ENCODE measurements at places on chromosomes 5 and 9. TPM values are rescaled to one million over a fixed set of nuclear protein-coding genes. Genes with fewer than 3 reads are reported as not detected.
A peak's percentile ranks its signal among the peaks of the same experiment; 100 is the strongest.

GRCh38 chr5:146273109-146273508, 65.5 kb upstream of the POU4F3 start:
- DNase-seq: no peak

- DNase-seq: no peak
Measured at GRCh38 chr5:107875833-107876232, 205.1 kb upstream of the EFNA5 start.

DNA sequence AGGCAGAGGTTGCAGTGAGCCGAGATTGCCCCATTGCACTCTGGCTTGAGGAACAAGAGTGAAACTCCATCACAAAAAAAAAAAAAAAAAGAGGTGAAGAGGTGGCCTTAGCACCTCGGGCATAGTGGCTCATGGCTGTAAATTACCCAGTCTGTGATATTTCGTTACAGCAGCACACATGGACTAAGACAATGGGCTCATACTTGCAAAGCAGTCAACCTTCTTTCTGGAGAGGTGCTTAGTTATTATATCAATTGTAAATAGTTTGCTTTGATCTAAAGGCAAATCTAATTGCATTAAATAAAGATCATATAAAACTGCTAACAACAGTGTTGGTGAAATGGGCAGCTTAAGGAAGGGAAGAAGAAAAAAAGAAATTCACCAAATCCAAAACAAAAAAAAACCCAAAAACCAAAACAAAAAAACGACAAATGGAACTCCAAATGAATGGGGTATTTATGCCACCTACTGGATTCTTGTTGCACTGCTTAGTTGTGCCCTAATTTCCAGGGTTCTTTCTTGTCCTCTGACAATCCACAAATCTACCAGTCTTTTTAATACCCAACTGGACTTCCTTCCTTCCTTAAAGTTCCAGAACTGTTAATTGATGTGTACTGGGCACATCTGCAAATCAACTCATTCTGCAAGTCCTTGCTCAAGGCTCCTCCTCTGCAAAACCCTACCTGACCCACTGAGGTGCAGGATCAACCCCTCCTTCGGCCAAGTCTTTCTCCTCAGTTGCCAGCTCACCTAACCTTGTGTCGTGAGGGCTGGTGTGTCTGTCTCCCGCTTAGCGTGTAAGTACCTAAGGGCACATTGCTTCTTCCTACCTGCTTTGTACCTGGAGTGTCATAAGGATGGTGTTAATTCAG, 35.0 kb upstream of the DMRT1 start:
- DNase-seq: peak; percentile 35

UGT3A1 gene
- not detected for total RNA-seq

LCN9 gene
- not detected for total RNA-seq

ENC1 gene
- 397 TPM for total RNA-seq

GRCh38 chr5:74889523-74890105, 23.4 kb upstream of the FAM169A start:
- no peak for DNase-seq

- no peak for DNase-seq
Measured at GRCh38 chr5:101976933-101977332, 319.2 kb downstream of the SLCO4C1 start.

DNA sequence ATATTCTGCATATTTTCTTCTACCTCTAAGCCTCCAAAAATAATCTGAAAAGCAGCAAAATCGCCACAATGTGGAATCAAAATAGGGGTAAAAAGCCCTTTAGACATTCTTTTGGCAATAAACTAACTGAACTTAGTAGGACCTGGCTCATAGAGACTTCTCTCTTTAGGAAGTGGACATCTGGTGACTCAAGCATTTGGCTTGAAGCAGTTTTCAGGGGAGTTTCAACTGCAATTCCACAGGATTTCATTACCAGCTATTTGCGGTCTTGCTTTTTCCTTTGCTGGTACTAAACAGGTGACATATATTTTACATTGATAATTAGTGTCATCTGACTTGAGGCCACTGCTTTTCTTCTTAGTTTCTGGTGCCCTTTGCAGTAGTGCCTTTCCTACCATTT, 173.2 kb upstream of the FBN2 start:
- no peak for DNase-seq

OR13C9 gene
- not detected for total RNA-seq

- DNase-seq: no peak
Measured at GRCh38 chr5:111859031-111859430, 102.0 kb upstream of the NREP start.

- DNase-seq: no peak
Measured at GRCh38 chr5:62132276-62132675, 173.7 kb upstream of the KIF2A start.

GRCh38 chr9:70747261-70747718, 332.8 kb upstream of the KLF9 start:
- no peak for DNase-seq

CCL28 gene
- total RNA-seq: 4.2 TPM

KIF20A gene
- total RNA-seq: 36.8 TPM

GRCh38 chr5:60887746-60888145, 43.7 kb upstream of the ELOVL7 start:
- no peak for DNase-seq

PRUNE2 gene
- not detected for total RNA-seq

IER5L gene
- 68.5 TPM for total RNA-seq

GRCh38 chr5:173760461-173761177, 127.5 kb upstream of the CPEB4 start:
- no peak for DNase-seq

SLC45A2 gene
- not detected for total RNA-seq

GRCh38 chr5:31221001-31221400, 27.5 kb downstream of the CDH6 start:
- DNase-seq: no peak

DNA sequence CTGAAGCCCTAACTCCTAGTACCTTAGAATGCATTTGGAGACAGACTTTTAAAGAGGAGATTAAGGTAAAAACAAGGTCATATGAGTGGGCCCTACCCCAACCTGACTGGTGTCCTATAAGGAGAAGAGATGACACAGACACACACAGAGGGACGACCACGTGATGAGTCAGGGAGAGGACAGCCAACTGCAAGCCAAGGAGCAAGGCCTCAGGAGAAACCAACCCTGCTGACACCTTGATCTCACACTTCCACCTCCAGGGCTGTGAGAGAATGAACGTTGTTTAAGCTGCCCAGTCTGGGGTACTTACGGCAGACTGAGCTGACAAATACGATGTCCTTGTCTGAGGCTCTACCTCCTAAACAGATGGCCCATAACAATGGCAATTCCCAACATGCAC, 93.6 kb downstream of the ROR2 start:
- no peak for DNase-seq

DNA sequence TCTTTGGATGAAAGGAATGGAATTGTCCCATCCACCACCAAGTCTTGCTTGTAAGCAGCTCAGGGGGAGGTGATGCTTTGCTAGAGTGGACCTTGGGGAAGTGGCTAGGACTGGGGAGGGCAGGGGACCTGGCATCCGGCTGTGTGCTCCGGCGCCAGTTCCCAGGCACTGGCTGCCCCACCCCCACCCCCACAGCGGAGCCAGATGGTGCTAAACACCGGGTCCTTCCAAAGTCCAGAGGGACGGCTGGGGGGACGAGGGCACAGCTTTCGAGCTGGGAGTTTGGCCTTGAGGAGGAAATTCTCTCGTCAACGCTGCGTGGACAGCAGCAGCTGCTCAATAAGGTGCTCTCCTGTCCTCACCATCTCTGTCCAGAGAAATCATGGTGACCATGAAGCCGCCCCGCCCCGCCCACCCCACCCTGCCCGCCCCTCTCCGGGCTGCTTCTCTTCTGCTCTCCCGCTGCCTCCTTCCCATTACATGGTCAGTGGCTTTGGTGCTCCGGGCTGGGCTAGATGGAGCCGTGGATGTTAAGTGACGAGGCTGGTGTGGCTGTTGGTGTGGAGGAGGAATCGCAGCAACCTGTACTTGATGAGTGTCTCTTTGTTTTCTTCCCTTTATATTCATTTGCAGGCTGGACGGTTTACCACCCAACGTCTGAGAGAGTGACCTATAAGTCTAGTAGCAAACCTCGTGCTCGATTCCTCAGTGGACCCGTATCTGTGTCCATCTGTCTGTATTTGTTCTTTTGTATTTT, 115.7 kb downstream of the WNK2 start:
- no peak for DNase-seq

GRCh38 chr9:98263482-98264357, 8.3 kb upstream of the TBC1D2 start:
- DNase-seq: peak; percentile 85

- DNase-seq: no peak
Measured at GRCh38 chr9:132943651-132944293, 644 bp downstream of the TSC1 start.

DNA sequence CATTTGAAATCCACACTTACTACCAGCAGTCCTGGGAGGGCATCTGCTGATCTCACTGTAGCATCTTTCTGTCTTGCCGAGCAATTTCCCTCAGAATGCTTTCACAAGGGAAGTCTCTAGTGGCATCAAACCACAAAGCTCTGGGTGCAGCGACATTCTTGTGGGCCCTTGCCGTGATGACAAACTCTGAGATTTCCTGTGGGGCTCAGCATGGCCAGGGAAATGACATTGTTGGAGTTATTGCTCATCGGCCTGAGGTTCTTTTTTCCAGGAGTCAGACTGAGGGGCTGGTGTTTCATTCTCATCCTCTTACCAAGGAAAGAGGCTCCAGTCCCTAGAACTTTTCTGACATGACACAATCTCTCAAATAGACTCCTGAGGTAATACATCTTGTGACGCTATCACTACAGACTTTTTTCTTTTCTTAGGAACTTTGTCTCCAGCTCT, 51.4 kb downstream of the PFDN1 start:
- peak; percentile 63 for DNase-seq

DNA sequence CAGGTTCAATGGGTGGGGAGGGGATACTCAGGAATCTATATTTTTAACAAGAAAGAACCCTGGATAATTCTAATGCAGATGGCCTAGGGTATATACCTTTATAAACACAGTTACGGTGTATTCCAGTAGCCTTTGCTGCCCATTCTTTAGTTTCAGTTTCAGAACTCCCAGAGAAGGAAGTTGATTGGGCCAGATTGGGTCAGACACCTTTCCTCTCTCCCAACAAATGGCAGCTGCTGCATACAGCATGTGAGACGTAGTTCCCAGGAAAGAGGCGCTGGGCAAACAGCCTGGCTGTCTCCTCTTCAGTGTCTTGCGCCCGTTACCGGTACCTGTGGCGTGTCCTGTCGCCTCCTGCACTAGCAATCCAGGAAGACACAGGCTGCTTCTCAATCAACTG, 20.4 kb downstream of the ACO1 start:
- no peak for DNase-seq

- DNase-seq: no peak
Measured at GRCh38 chr5:119276978-119277377, 78.8 kb upstream of the TNFAIP8 start.

DNA sequence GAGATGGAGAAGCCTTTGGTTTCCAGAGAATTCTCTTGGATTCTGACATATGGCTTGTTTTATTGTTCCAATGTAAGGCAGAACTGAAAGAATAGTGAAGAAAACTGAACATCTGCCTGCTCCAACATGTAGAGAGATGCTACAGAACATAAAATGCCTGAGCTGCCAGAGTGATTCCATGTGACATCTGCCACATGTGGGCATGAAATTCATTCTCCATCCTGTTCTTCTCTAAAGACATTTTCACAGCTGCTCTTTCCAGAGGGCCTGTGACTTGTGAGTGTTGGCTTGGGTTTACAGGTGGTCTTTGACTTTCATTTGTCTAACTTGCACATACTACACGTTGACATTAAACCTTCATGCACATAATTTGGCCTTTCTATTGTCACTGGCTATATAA, 33.7 kb upstream of the TXN start:
- no peak for DNase-seq

IL11RA gene
- total RNA-seq: 4.7 TPM

GRCh38 chr5:18660511-18660910, 1026.3 kb downstream of the TAF11L14 start:
- no peak for DNase-seq

MEIKIN gene
- not detected for total RNA-seq

- no peak for DNase-seq
Measured at GRCh38 chr5:143472576-143472975, 69.1 kb upstream of the NR3C1 start.

- DNase-seq: no peak
Measured at GRCh38 chr5:164000241-164000640, 494.8 kb downstream of the MAT2B start.

DNA sequence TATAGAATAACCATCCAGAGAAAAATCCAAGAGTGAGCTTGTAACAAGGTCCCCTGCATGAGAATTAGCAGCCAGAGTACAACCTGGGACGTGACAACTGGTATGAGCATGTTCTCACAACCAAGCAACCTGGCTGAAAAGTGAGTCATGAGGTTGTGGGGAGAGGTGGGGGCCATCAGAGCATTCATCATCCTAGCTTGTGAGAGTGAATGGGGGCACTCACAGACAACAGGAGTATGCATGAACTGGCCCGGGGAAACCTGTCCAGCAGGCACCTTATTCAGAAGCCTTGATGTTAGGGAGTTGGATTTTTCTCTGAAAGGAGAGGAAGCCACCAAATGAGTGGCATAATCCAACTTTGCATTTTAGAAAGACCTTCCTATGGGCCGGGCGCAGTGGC, 113.0 kb downstream of the FRMD3 start:
- DNase-seq: no peak

GRCh38 chr5:147415651-147416050, 94.2 kb downstream of the DPYSL3 start:
- DNase-seq: no peak

DNA sequence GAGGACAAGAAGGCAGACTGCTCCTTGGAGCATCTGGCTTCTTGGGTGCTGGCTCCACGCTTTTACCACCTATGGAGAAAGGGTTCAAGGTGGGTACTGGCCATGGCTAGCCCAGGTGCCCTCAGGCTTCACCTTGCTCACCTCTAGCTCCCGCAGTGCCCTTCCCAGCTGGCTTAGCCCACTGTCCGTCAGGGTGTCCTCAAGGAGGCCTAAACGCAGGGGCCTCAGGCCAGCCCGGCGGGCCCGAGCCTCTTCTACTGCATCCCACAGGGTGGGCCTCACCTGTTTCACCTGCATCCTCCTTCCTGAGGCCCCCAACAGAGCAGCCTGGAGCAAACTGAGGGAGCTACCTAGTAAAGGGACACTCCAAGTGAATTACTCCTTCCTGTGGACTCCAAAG, 9.1 kb downstream of the SLC35A4 start:
- no peak for DNase-seq

EPB41L4B gene
- total RNA-seq: 10.1 TPM

DNA sequence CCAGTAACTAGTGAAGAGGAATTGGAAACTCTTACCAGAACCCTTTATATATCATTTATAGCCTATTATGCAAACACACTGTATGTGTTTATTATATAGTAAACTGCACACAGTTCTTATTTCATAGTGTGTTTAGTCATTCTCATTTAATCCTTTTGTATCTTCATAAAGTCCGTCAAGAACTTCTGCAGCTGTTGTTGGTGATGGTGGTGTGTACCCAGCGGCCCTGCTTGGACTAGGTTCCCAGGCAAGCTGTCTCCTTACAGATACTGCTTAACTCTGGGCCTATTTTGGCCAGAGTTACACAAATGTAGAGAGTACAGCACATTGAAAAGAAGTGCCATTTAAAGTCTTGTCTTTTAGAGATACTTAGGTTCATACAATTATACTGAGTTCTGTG, 231.9 kb downstream of the NDUFS4 start:
- DNase-seq: no peak

GRCh38 chr9:72526901-72527800, 5.7 kb downstream of the TMC1 start:
- peak; percentile 94 for DNase-seq

- no peak for DNase-seq
Measured at GRCh38 chr9:79551586-79551985, 20.2 kb upstream of the TLE4 start.

All from HT-29 (cell line).